ENCODE measurements at places on chromosomes 4 and X.

DNA sequence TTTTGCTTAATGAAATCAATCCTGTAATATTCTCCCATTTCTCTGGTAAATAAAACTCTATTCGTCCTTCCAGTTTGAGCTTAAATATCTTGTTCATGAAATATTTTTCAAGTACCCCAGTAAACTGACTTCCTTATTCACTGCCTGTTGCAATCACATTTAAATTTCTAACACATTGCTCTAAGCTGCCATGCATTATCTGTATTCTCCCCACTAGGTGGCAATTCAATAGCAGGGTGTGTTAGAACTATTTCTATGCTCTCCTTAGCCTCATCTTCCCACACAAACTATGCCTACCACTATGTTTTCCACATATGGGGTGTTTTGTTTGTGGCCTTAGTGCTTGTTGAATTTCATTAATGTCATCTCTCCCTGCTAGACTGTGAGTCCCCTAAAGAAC lies 377.1 kb upstream of the HS3ST1 start:
- DNase-seq: no peak

DNA sequence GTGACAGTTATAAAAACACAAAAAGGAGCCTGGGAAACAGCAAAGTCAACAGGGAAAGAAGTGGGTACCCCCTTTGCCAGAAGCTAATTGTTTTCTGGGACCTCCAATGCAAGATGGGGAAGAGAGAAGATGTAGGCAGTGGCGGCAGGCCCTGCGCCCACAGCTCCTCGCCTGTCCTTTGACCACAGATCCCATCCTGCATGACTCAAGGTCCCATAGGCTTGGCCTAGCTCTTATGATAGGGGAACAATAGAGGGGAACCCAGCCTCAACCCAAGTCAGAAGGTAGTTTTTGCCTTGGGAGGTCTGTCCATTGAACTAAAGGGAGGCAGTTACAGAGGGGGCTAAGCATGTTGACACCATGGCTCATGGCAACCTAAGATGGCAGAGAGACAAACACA lies 14.2 kb downstream of the ZMYM3 start:
- no peak for DNase-seq

GRCh38 chr4:38497121-38497520 lies 166.9 kb upstream of the KLF3 start:
- no peak for DNase-seq

- DNase-seq: no peak
Measured at GRCh38 chr4:114694770-114695169, 96.2 kb downstream of the UGT8 start.

DNA sequence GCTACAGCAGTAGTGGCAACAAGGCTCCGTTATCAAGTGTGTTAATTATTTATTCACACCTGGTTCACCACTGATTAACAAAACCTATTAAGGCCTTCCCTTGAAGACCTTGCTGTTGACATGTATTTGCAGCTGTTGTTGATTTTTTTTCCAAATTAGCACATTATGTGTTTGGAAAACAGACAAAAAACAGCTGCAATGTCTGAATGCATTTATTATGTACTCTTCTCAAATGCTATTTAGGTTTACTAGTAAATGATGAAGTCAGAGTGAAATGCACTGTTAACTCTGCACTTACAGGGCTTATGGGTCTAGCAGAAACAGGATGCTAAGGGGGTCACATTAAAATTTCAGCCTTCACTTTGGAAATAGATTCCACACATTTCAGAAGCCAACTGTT lies 99.5 kb upstream of the PCDH7 start:
- DNase-seq: no peak

DNA sequence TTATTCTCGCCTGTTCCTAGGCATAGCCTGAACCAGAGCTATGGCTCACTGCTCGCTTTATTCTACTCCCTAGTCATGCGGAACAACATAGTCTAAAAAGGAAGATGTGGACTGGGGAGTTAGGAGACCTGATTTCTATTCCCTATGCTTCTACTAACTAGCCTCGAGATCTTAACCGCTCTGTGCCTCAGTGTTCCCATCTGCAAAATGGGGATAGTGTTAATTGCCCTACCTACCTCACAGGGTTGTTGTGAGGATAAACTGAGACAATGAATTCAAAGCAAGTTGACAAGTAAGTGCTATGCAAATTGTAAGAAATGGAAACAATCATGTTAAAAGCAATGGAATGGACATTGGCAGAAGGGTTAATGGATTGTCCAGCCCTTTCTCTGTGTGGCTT lies 102.1 kb downstream of the AKAP4 start:
- no peak for DNase-seq

DNA sequence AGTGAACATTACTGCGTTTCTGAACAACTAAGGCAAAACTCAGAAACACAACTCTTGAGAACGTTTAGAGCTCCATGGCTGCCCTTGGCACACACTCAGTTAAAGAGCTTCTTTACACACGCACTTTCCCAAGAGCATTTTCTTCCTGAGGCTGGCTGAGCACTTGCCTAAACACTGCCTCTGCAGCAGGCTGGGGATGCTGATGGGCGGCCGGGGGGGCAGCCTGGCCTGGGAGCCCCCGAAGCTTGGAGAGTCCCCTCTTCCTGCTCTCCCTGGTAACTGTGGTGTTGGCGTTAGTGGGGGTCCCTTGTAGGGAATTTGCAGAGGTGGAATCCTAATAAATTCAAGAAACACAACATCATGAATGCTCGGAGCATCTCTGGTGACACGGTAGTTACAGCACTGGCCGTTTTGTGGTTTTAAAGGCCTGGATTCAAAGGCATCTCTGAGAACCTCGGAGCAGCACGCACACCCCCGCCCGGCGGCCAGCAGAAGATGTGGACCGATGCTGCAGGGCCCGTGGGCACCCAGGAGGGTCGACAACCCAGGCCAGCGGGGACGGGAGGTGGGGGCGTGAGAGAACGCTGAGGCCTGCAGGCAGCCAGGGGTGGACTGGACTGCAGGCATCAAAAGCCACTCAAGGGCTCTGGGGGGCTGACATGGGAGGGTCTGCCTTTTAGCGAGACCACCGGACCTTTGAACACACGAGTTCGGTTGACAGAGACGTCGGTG lies 45.4 kb downstream of the FGFRL1 start:
- DNase-seq: no peak

GRCh38 chrX:38804682-38805431 lies 3.6 kb downstream of the MID1IP1 start:
- DNase-seq: no peak

- DNase-seq: no peak
Measured at GRCh38 chrX:149717803-149718202, 5.9 kb downstream of the MAGEA11 start.

- DNase-seq: no peak
Measured at GRCh38 chr4:96131186-96131585, 291.3 kb downstream of the PDHA2 start.

- DNase-seq: no peak
Measured at GRCh38 chr4:2060611-2061185, 1.6 kb downstream of the NAT8L start.

GRCh38 chr4:97396097-97396496 lies 747.2 kb downstream of the STPG2 start:
- no peak for DNase-seq

GRCh38 chrX:71953391-71953790 lies 42.7 kb downstream of the NHSL2 start:
- DNase-seq: no peak

GRCh38 chrX:68895341-68895755 lies 66.5 kb downstream of the EFNB1 start:
- DNase-seq: no peak

DNA sequence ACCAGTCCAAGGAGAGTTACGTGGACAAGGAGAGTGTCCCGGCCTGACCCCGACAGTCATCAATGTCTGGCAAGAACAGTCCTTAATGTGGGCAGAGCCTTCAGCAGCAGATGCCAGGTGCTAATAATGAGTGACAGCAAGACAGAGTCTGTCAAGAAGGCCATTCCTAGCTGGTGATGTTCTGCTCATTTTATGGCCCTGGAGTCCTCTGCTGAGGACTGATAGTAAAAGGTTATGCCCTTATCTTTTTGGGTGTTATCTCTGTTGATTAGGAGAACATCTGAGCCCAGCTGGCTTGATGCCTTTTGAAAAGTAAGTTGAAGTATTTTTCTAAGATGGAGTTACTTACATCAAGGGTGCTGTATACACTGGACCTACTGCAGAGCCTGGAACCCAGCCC lies 67.3 kb downstream of the SLC34A2 start:
- no peak for DNase-seq

DNA sequence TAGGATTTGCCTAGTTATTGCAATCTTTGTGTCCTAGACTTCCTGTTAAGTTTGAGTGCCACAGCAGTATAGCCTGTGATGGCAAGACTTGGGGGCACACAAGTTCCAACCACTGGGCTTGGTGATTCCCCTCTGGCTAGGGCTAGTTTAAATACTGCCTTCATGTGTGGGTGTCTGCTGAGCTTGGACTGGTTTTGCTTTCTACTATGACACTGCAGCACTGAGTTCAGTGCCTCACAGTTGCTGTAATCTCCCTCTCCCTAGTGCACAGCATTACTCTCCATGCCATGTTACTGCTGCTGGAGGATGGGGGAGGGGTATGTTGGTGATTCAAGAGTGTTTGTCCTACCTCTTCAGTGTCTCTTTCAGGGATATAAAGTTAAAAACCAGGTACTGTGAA lies 379.6 kb downstream of the IL15 start:
- no peak for DNase-seq

DNA sequence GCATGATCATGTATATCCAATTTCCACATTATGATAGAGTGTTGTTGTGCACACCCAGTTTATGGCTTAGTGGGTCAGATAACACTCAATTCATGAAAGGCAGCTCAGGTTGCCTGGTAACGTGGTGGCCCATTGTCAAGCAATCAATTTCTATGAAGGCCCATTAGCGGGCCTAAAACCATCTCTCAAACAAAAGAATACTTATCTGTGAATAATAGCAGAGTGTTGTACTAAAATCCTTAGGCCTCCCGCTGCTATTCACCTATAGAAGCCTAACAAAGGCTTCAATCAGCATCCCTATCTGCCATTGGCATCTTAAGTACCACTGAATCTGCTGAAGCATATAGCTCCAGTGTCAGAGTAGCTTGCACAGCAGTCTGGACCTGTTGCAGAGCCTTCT lies 849.6 kb upstream of the POU3F4 start:
- no peak for DNase-seq

- DNase-seq: no peak
Measured at GRCh38 chr4:16691450-16691849, 207.0 kb downstream of the LDB2 start.

GRCh38 chr4:1285790-1286553 lies 3.7 kb upstream of the MAEA start:
- no peak for DNase-seq

GRCh38 chr4:183436417-183436816 lies 8.0 kb upstream of the CDKN2AIP start:
- DNase-seq: no peak

GRCh38 chr4:119299260-119299671 lies 22.7 kb downstream of the FABP2 start:
- no peak for DNase-seq

All from stimulated activated CD4-positive, alpha-beta T cell treated with anti-CD3 and anti-CD28 coated beads, Interleukin-1b, Interleukin-23, amount 100 ng/mL, for 4 hours (primary cell).